ENCODE measurements at places on chromosomes 1 and 21.

DNA sequence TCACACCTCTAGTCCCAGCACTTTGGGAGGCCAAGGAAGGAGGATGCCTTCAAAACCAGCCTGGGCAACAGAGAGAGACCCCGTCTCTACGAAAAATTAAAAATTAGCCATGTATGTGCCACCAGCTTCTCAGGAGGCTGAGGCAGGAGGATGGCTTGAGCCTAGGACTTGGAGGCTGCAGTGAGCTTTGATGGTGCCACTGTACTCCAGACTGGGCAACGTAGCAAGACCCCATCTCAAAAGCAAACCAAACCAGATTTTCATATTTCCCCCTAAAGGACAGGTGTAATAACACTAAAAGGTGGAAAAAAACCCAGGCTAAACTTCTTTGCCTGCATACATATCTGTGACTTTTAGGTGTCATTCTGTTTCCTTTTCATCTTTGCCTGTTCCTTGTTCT, 3.7 kb downstream of the UCK2 start:
- no peak for DNase-seq

DNA sequence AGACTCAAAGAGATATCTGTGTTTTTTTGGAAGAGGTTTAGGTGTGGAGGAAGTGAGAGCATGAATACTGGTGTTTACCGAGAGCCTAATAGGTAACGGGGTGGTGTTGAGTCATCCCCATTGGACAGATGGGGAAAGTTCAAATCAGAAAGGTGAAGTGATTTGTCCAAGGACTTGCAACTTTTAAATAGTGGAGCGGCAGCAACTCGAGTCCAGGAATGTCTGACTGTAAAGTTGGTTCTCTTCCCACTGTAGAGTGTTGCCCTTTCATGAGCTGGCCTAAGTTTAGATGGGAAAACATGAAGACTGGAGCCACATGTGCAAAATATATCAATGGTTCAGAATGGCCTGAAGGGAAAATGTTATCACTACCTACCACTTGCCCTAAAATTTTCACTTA, 125.7 kb downstream of the LYPLAL1 start:
- no peak for DNase-seq

DNA sequence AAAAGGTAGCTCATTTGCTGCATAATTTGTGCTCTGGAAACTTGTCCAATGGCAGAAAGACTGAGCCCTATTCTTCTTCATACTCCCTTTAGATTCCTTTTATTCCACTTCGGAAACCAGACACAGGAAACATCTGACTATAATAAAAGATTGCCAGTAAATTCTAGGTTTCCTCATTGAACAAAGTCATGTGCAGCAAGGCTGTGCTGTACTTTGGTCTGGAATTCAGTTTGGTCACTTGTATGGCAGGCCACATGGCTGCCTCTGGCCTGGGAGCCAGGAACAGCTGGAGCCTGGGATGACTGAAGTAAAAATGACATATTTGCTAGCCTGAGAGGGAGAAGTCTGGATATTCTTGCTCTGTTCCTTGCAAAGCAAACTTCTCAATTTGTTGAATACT, 79.6 kb downstream of the ST3GAL3 start:
- no peak for DNase-seq

DNA sequence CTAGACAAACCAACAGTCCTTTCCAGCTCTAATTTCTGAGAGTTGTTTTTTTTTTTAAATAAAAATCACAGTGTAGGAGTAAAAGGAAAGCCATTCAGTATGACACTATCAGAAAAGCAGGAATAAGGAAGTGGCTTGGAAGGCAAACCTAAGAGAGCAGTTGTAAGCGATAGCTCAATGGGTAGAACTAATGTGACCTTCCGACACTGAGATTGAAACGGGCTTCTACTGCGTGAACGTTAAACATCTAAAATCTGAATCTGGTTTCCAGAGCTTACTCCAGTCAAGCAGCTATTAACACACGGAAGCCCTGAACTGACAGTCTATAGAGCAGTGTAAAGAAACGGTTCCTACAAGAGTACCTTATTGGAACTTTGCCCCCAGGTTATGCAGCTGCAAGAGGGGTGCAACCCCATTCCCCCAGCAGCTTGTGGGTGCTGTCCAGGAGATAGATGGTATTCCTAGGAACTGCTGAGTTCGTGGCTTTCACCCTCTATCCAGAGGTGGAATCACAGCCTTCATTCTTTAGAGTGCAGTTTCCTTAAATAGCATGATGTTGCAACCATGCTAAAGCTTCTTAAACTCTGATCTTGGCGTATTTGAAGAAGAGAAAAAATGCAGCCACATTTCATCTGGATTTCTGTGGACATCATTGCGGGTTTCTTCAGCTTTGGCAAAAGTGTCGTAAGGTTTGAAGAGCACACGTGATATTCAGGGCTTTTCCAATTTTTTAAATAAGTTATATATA, 3.3 kb upstream of the IRF2BP2 start:
- no peak for DNase-seq

GRCh38 chr1:48823168-48823567, 46.5 kb upstream of the BEND5 start:
- no peak for DNase-seq

DNA sequence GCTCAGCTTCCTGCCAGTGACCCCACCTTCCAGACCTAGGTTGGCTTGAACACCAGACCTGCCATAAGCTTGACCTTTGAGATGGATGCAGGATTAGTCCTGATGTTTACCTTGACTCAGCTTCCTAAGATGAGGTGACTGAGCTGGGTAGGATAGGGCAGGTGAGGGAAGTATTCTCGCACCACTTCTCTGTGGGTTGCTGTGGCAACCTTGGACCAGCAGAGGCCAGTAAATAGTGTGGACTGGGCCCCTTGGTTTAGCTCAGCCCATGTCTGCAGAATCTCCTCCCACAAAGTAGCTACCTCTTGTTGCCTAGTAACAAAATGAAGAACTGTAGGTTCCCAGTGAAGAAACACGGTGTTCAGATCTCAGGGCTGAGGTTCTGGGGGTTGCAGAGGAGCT, 8.4 kb downstream of the RPS6KA1 start:
- no peak for DNase-seq

DNA sequence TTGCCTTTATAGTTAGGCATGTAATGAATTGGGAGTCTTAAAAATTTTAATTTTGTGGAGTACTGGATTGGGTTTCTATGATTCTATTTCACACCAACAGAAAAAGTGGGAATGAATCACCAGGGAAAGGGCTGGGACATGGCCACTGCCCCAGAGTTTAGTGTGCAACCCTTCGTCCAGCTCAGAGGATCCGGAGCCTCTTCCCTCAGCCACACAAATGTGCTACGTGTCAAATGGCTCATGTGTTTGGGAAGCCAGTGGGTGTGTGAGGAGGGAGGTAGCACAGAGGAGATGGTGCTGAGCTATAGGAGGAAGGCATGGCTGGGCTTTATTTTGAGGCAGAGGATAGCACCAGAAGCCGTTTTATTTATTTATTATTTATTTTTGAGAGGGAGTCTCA, 247.3 kb downstream of the SIPA1L2 start:
- no peak for DNase-seq

DNA sequence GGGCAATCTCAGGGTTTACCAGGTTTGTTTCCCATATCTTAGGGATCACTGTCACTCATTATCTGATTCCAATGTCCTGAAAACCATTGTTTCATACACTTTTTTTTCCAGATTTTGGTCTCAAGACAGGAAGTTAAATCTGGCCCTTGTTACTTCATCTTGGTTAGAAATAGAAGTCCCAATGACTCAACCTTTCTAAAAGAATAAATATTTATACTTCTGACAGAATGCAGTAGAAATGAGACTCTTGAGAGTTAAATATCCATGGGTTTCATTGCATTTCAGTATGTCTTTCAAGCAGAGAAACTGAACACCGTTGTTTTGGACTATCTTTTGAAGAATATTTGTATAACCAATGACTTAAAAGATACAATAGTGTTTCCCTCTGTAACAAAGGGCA, 19.8 kb upstream of the VCAM1 start:
- no peak for DNase-seq

- no peak for DNase-seq
Measured at GRCh38 chr1:224238756-224239155, 55.7 kb downstream of the DEGS1 start.

- peak; percentile 42 for DNase-seq
Measured at GRCh38 chr1:45326627-45327623, at the start of gene HPDL. HPDL (plus strand) TSS chr1:45326895; CDS start chr1:45327149, 254 bp downstream.

- DNase-seq = no peak
Measured at GRCh38 chr21:45293726-45294401, 6.2 kb upstream of the POFUT2 start.

GRCh38 chr1:172944931-172945330, 105.8 kb downstream of the TNFSF18 start:
- no peak for DNase-seq

DNA sequence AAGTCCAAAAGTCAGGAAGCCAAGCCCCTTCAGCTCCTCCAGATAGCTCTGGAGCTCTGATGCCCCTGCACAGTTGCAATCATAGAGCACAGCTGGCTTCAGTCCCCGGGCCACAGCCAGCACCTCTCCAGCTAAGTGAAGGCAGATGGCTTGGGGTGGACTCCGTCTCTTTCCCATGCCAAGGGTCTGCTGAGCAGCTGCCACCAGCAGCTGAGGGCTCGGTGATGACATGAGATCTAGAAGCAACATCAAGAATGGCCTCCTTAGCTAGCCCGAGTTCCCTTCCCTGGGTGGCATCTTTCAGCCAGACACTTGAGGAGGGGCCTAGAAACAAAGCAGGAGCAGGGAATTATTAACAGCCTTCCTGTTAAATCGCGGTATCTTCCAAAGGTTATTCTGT, 973 bp downstream of the C1orf74 start:
- DNase-seq = no peak

GRCh38 chr1:209855623-209856022, 27.9 kb downstream of the UTP25 start:
- no peak for DNase-seq

- no peak for DNase-seq
Measured at GRCh38 chr21:41147096-41147978, 20.6 kb upstream of the BACE2 start.

Data from activated CD4-positive, alpha-beta T cell treated with anti-CD3 and anti-CD28 coated beads for 1 hour (primary cell).